Activated naive CD8-positive, alpha-beta T cell treated with anti-CD3 and anti-CD28 coated beads for 36 hours (primary cell): ENCODE measurements at places on chromosomes 7 and 10.

DNA sequence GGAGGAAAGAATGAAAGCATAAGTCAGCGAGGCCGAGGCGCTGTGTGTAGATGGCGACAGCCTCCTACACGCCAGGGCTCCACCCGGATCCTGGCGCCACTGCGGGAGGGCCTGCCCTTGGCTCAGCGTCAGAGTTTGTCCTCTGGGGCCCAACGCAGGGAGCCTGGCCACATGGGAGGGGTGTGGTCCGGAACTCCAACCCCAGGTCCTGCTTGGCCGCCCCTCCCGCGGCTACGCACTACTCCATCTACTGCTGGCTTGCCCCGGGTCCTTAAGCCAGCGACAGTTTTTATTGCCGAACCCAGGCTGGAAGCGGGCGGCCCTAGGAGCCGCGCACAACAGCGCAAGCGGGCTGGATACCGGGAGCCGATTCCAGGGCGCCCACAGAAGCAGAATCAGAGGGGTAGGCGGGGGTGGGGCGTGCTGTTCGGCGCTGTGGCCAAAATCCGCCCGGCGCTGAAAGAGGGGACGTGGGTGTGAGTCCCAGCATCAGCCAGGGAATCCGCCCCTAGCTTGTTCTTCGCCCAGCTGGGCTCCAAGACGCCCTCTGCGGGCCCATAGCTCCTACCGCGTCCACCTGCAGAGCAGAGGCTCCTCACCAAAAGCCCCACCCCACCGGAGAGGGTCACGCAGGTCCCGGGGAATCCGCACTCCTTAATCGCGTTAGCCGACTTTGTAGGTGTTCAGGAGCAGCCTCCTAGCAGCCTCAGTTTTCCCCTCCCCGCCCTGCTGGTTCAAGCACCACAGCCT, 4.5 kb downstream of the KAZALD1 start:
- DNase-seq, result peak; percentile 51

DNA sequence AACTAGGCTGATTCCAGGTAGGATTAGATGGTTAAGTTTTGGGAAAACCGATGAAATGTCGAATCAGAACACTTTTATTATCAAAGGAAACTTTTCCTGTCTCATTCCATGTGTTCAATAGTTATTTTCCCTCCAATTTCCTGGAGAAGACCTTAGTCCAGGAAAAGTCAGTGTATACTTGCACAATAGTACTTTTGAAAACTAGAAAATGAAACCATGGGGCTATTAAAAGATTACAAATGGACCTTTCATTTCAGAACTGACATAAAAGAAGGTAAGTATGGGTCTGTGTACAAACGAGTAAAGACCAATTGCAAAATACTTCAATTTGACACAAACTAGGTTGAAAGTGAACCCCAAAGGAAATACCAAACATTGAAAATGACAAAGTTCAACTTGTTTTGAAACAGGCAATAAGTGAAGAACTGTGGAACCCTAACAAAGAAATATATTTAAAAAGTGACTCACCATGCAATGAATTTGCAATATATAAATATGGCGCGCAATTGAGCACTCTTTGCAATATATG, 2.1 kb downstream of the AVPI1 start:
- no peak for DNase-seq

GRCh38 chr7:135403302-135403701, 106.6 kb downstream of the CNOT4 start:
- DNase-seq, result no peak

GRCh38 chr10:92880233-92880861, 32.0 kb downstream of the EXOC6 start:
- no peak for DNase-seq

GRCh38 chr10:107409522-107409921, 245.0 kb upstream of the SORCS1 start:
- DNase-seq, result no peak

DNA sequence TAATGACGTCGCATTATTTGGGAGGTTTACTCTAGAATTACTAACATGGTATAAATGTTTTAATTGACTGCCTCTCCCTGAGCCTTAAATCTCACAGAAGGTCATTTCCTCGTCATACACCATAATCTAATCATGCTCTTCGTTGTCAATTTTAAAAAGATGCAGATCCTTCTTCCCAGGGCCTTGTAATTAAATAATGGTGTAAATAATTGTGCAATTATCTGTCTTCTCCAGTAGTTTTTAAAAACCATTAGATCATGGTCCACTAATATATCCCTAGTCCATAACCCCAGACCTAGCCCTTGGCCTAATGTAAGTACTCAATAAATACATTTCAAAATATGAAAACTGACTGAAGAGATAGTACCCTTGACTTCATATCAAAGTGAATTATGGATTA, 181.5 kb upstream of the GNAI1 start:
- DNase-seq, result no peak

- DNase-seq, result peak; percentile 19
Observed at GRCh38 chr10:17375936-17376584, 78.3 kb downstream of the ST8SIA6 start.

DNA sequence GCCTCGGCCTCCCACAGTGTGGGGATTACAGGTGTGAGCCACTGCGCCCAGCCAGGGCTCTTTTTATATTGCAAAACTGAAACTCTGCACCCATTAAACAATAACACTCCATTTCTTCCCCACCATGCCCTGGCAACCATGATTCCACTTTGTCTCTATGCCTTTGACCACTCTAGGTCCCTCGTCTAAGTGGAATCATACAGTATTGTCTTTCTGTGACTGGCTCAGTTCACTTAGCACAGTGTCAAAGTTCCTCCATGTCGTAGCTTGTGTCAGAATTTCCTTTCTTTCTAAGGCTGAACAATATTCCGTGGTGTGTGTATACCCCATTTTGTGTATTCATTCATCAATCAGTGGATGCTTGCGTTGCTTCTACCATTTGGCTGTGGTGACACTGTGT, 46.2 kb downstream of the CUX1 start:
- no peak for DNase-seq

DNA sequence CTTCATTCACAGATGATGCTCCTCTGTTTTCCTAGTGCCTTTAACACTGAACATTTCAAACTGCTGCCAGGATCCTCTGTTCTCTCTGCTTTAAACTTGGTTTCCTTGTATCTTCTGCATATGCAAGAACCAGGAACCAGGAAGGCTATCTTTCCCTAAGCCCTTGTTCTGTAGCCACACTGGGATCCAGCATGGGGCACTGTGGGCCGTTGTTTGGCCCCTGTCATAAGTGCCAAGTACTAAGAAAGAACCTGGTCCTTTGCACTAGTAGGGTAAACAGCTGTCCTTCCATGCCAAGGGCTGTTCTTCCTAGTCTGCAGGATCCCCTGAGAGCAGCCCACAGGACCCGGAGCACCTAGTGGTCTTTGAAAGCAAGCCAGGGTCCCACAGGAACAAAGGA, 49.0 kb upstream of the TRIM8 start:
- no peak for DNase-seq

DNA sequence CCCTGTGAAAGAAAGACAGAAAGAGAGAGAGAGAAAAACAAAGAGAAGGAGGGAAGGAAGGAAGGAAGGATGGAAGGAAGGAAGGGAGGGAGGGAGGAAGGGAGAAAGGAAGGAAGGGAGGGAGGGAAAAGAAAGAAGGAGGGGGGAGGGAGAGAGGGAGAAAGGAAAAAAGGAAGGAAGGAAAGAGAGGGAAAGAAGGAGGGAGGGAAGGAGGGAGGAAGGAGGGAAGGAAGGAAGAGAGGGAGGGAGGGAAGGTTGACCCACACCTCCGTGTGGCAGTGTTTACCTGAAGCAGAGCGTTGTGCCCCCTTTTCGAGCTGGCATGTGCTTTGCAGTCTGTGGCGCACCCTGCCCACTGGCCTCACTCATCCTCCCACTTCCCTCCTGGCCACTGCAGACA, 12.3 kb upstream of the MPP7 start:
- no peak for DNase-seq

GRCh38 chr10:13453896-13454295, 74.9 kb downstream of the BEND7 start:
- DNase-seq, result peak; percentile 22

GRCh38 chr7:119935418-119936025, 337.5 kb upstream of the KCND2 start:
- no peak for DNase-seq

DNA sequence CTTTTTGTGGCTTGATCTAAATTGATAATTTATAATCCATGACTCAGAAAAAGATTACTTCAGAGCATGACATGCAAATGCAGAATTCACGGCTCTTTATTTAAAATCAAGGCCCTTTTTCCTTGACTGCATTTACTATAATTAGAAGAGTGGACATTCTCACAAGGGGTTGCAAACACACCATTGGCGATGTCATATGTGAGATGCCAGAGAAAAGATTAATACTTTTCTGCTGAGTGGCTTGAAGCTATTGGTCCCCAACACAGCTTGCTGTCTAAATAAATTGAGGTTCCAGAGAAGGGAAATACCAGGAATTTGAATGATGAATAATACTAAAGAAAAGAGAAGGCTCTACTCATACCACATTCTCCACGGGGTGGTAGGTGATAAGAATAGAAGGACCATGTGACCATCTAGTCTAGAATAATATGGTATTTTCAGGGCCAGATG, 78.7 kb upstream of the ARID5B start:
- no peak for DNase-seq

- DNase-seq, result no peak
Observed at GRCh38 chr7:86913709-86914108, 145.7 kb downstream of the ELAPOR2 start.

DNA sequence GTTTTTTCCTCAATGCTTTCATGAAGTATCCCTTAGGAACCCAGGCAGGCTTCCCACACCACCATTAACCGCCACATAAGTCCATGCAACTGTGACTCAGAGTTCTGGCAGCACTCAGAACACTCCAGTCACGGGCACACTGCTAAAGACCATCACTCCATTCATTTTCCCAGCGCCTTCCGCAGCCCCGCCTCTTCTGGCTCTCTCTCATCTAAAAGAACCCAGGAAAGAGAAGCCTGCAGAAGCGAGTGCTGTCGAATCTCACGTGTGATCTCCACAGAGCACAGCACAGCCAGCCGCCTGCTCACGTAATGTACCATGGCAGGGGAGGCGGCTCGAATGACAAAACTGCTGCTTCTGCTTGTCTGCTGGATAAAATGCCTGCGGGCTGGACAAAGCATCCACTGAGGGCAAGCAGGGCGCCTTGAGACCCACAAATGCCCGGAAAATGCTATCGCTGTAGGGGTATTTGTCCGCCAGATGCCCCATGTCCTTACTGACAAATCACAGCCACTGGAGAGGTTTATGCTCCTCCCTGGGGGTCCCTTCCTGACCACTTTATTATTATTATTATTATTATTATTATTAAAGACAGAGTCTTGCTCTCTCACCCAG, 1.8 kb downstream of the PSMG3 start:
- DNase-seq, result no peak

- DNase-seq, result no peak
Observed at GRCh38 chr10:84701370-84701720, 373.0 kb downstream of the CCSER2 start.

GRCh38 chr10:97768322-97769315, 3.2 kb downstream of the SFRP5 start:
- DNase-seq, result no peak

- no peak for DNase-seq
Observed at GRCh38 chr7:14009453-14010418, 20.3 kb upstream of the ETV1 start.

DNA sequence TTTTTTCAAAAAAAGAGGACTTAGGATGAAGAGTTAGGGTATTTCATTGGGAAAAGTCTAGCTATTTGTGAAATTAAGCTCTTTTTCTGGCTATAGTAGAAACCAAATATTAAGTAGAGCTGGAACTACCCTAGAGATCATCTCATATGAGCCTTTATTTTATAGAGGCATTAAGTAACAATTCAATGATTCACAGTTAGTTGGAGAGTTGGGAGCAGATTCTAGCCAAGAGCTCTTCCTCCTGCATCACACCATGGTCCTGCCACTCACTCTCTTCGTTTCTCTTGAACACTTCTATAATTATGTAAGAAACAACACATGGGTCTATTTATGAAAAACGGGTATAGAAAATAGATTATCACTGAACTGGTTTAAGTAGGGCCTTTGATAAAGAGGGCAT, 76.1 kb upstream of the ANK3 start:
- DNase-seq, result no peak
